Cortex of kidney (tissue), 1 donor: ENCODE measurements at places on chromosomes 6 and 20.

DNA sequence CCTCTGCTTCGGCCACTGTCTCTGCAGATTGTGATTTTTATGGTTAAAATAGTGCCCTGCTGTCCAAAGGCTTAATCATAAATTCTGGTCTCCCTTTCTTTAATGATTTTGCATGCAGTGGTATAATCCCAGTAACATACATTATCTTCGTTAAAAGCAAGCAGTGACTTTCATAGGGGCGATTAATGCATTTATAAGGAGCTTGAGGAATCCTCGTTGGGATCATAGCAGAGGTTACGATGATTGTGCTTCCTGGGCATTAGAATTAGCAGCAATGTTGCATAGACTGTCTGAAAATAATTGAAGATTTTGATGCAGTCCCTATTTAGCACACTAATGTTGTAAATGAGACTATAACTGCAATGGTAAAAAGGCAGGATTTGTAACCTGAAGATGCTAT is 181.3 kb downstream of the PRL start:
- no peak for DNase-seq

- no peak for DNase-seq
Measured at GRCh38 chr20:37379967-37380828, 34.3 kb downstream of the SRC start.

GRCh38 chr20:9241721-9242427 is 173.0 kb downstream of the PLCB4 start:
- no peak for DNase-seq

GRCh38 chr6:167208819-167209576 is 51.2 kb upstream of the GPR31 start:
- no peak for DNase-seq

GRCh38 chr6:156406099-156406498 is 371.1 kb upstream of the ARID1B start:
- DNase-seq = no peak

- DNase-seq = no peak
Measured at GRCh38 chr6:170028629-170029345, 262.1 kb downstream of the DLL1 start.

- DNase-seq = no peak
Measured at GRCh38 chr6:164731539-164731938, 577.9 kb downstream of the C6orf118 start.

DNA sequence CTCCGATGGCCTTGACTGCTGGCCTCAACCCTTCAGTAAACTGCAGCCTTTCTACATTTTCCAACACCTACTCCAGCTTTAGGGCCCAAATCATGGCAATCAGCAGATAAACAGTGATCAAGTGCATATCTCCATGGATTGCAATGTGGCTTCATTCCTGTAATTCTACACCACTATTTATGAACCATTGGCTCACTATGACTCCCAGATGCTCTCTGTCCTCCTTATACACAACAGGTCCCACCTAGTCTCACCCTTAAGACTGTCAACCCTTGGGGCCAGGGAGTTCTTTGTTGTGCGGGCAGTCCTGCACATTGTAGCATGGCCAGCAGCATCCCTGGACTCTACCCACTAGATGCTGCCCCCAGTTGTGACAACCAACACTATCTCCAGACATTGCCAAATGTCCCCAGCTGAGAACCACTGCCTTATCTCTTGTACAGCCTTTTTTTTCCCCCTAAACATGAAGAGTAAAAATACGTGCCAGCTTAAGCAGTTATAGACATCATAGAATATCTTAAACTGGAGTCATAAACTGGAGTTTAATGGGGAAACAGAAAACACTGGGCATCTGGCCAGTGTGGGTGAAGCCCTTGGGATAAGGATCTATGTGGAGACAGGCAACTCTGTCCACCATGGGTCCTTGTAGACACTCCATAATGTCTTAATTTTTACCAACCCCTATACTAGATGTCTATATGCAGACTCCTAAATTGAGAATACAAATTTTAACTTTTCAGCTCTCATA is 21.1 kb downstream of the MRPL14 start:
- no peak for DNase-seq

- no peak for DNase-seq
Measured at GRCh38 chr20:33790566-33790965, 20.6 kb upstream of the CHMP4B start.

GRCh38 chr6:160173806-160174527 is 52.4 kb downstream of the SLC22A1 start:
- DNase-seq = no peak
